WTC11 (cell line): ENCODE measurements at places on chromosomes 11 and 22. TPM values are rescaled to one million over a fixed set of nuclear protein-coding genes. Genes with fewer than 3 reads are reported as not detected.

DNA sequence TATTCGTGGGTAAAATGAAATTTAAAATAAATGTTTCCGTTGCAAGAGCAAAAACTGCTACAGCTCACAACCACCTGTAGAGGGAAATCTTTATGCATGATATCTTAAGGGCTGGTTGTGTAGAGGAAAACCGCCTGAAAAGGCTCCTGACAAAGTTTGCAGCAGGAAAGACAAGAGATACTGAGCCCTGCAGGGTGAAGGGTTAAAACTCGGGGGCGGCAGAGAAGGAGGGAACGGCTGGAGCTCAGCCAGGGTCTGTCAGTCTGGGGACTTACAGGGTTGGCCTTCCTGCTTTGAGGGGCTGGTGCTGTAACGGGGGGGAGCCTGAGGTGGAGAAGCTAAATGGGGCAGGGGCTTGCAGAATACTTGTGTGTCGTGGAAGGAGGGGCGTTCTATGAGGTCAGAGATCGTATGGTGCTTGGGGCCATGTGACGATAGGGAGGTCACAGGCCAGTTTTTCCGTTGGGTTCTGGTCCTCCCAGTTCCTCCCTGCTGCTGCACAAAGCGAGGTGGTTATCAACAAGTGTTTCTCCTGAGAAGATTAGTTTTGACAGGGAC lies 122.9 kb upstream of the HSD17B12 start:
- H3K27me3 ChIP-seq: peaks cover 38% of the 10 kb centered on the region
- DNase-seq: no peak
- H3K4me1 ChIP-seq: peaks cover 58% of the 10 kb centered on the region
- H3K4me3 ChIP-seq: peak overlapping the region; percentile 69

GRCh38 chr22:23497016-23497885 lies 82.8 kb downstream of the IGLL1 start:
- H3K36me3 ChIP-seq: no peaks in the 10 kb centered on the region
- H3K27ac ChIP-seq: 0 out of 2 replicates have a peak overlapping the region, but pooled peaks have one; percentile 28
- peaks cover 24% of the 10 kb centered on the region for H3K4me1 ChIP-seq
- DNase-seq: no peak

DNA sequence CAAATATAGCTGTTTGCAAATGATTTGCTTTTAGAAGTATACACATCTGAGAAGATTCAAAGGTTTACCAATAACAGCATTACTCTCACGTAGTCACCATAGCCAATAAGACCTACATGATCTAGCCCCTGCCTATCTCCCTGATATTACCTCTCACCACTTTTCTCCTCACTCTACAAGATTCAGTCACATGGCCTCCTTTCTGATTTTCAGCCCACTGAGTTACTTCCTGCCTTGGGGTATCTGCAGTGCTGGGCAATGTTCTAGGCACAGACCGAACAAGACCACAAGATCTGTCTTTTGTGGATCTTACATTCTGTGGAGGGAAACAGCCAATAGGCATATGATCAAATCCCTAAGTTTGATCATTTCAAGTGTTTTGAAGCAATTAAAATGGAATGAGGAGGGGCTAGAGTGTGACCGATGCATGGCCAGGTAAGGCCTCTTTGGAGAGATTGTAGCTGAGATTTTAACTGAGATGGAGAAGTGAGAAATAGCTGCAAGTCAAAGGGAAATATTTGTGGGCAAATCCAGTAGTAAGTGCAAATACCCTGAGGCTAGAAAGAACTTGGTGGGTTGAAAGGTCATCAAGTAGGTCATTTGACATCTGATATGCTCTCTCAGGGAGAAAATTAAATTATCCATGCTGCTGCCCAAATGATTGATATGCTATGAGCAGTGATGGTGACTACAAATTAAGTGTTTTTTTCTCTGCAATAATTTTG lies 43.1 kb downstream of the ARL14EP start:
- H3K27ac ChIP-seq: no peak overlapping the region
- no peaks in the 10 kb centered on the region for H3K27me3 ChIP-seq
- no peak overlapping the region for H3K4me3 ChIP-seq
- 0 out of 2 replicates have a peak, but pooled peaks cover 2% of the 10 kb centered on the region for H3K36me3 ChIP-seq
- no peak for DNase-seq

DNA sequence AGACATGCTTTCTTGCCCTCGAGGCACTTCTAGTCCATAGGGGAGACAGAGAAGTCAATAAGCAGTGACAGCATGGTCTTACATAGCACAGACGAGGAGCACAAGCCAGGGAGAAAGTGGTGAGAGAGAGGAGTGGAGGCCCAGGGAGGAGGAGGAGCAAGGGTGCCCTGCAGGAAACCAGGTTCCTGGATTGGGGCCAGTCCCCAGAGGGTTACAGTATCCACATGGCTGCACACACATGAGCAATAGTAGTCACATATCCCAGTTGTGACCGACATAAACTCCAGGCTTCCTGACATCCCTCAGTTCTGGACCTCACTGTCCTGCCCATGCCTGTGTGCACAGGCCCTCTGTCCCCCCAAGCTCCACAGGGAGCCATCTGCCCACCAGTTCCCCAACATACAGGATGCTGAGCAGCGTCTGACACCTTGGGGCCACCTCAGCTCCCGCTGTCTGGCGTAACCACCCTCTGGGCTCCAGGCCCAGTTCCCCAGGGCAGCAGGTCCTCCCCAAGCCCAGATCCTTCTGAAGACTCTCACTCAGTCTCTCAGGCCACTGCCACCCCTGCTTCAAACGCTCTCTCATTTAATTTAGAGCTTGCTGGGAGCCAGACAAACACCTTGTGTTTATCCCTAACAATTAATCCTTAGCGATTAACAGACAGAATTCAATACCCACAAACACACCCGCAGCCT lies 53.7 kb downstream of the DSCAML1 start:
- no peaks in the 10 kb centered on the region; the same call in 1 of the 2 replicates for H3K27me3 ChIP-seq
- no peak overlapping the region for H3K27ac ChIP-seq
- H3K4me3 ChIP-seq: no peak overlapping the region

GRCh38 chr11:21893565-21893867 lies 299.4 kb upstream of the ANO5 start:
- H3K27ac ChIP-seq: no peak overlapping the region
- no peak for DNase-seq
- H3K36me3 ChIP-seq: no peaks in the 10 kb centered on the region
- H3K27me3 ChIP-seq: no peaks in the 10 kb centered on the region

- no peak for DNase-seq
- peak overlapping the region; percentile 91 for H3K27ac ChIP-seq
- no peaks in the 10 kb centered on the region for H3K27me3 ChIP-seq
These were observed 1.7 kb upstream of the TXNRD2 start for GRCh38 chr22:19943082-19944026.

DNA sequence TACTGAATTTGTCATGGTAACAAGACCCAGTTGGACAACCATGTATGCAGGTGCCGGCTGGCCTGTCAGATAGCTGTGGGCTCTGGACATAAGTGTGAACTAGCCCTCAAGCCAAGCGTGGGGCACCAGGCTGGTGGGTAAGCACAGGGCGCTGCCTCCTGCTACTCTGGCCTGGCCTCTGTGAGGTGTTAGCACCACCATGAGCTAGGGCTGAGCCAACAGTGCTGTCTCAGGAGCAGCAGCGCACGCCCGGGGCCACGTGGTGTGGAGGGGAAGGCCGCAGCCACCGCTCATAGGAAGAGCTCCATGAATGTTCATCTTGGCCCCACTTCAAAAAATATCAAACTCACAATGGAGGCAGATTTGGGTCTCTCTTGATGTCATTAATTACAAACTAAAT lies 35.3 kb upstream of the GNB1L start:
- peak overlapping the region; percentile 68; the same call in 1 of the 2 replicates for H3K27ac ChIP-seq
- no peak overlapping the region for H3K4me3 ChIP-seq
- no peaks in the 10 kb centered on the region; the same call in 1 of the 2 replicates for H3K27me3 ChIP-seq

DNA sequence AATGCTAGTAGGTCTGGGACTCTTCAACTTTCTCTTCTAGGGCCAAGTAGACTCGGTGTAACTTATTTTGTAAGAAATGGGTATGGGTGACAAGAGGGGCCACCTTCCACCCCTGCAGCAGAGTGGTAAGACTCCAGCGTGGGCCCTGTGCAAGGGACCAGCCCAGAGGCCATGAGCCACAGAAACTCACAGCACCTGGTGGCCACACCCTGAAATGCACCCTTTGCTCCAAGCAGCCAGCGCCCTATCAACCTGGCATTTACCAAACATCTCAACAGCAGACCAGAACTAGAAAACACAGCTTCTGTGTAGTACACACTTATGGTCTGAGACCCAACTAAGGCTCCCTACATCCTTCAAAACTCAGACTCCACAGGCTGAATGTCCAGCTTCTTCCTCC lies 5.7 kb downstream of the CDCA5 start:
- peak overlapping the region; percentile 54; the same call in 1 of the 2 replicates for H3K27ac ChIP-seq
- H3K4me1 ChIP-seq: peaks cover 14% of the 10 kb centered on the region
- H3K4me3 ChIP-seq: no peak overlapping the region
- peaks cover 61% of the 10 kb centered on the region for H3K36me3 ChIP-seq

Gene PGM2L1
- 23.1 to 34.1 TPM (median 24.8 TPM) in 3 replicates for total RNA-seq

GRCh38 chr22:29867260-29867659 lies 15.7 kb upstream of the MTMR3 start:
- H3K27me3 ChIP-seq: no peaks in the 10 kb centered on the region
- no peak overlapping the region for H3K4me3 ChIP-seq
- DNase-seq: no peak
- no peak overlapping the region for H3K27ac ChIP-seq
- no peaks in the 10 kb centered on the region for H3K36me3 ChIP-seq

Gene OR52A1
- total RNA-seq: 3.7 to 5.4 TPM (median 4.4 TPM) in 3 replicates

DNA sequence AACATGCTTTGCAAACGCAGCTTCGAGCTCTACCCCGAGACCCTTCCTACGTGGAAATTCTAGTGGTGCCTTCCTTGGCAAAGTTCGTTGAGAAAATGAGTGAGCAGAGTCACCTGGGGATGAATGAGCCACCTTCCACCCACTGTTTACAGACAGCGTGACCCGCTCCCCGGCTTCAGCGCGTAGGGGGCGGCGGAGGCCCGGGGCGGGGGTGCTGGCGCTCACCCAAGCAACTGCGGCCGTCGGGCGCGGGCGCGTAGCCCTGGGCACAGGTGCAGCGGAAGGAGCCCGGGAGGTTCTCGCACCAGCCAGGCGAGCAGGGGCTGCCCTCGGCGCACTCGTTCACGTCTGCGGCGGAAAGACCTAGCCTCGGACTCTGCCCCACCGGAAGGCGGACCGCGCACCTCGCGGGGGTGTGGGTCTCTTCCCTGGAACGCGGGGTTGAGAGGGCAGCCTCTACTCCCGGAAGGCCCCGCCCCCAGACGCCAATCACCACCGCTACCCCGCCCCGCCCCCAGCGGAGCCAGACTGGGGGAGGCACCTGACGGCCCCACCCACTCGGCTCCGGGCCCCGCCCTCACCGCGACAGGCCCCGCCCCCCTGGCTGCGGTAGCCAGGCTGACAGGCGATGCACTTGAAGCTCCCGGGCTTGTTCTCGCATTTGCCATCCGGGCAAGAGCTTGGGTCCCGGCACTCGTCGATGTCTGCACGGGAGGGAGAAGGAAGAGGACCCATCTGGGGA lies 11.8 kb downstream of the LTBP3 start:
- peaks cover 18% of the 10 kb centered on the region for H3K4me1 ChIP-seq
- peak overlapping the region; percentile 66 for H3K4me3 ChIP-seq
- DNase-seq: peak; percentile 99

DNA sequence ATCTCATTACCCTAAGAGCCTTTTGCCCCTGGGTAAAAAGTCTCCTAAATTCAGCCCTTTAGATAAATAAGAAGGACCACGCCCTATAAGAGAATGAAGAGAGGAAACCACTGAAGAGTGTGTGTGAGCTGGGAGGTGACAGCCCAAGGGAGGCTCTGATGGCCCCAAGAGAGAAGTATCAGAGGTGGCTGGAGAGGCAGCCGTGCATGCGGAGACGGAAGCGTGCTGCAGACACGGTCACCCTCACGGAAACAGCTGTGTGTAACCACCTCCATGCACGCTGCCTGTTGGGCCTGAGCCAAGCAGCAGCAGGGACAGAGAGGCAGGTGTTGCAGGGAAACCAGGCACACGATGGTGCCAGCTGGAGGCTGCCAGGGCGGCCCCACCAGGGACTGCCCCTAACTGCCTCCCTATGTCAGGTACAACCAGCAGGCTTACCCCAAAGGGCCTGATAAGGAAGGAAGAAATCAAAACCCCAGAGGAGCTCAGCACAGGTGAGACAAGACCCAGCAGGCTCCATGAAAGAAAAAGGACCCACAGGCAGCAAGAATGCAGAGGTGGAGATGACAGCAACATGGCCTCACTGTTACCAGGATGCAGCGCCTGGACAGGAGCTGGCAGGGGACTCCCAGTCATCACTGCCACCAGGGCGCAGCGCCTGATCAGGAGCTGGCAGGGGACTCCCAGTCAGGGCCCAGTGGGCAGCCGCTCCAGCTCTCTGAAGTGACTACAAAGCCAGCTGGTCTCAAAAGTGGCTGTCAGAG lies 7.8 kb downstream of the LARGE2 start:
- DNase-seq: no peak
- H3K27ac ChIP-seq: peak overlapping the region; percentile 60
- no peak overlapping the region for H3K4me3 ChIP-seq
- H3K4me1 ChIP-seq: no peaks in the 10 kb centered on the region; the same call in 1 of the 2 replicates
- H3K36me3 ChIP-seq: peaks cover 28% of the 10 kb centered on the region

- peaks cover 93% of the 10 kb centered on the region for H3K4me1 ChIP-seq
- DNase-seq: no peak
- peak overlapping the region; percentile 7 for H3K27ac ChIP-seq
- H3K4me3 ChIP-seq: peak overlapping the region; percentile 69
- H3K36me3 ChIP-seq: no peaks in the 10 kb centered on the region
These were observed 1.9 kb downstream of the NEAT1 start for GRCh38 chr11:65424205-65425104.

- H3K4me1 ChIP-seq: peaks cover 37% of the 10 kb centered on the region
- peaks cover 2% of the 10 kb centered on the region for H3K36me3 ChIP-seq
- H3K27me3 ChIP-seq: peaks cover 9% of the 10 kb centered on the region
These were observed 10.0 kb downstream of the CXCR5 start for GRCh38 chr11:118893662-118894061.

- H3K27ac ChIP-seq: no peak overlapping the region
- H3K27me3 ChIP-seq: peaks cover 11% of the 10 kb centered on the region; the same call in 1 of the 2 replicates
- no peak overlapping the region for H3K4me3 ChIP-seq
- H3K4me1 ChIP-seq: peaks cover 44% of the 10 kb centered on the region
These were observed 718.4 kb upstream of the API5 start for GRCh38 chr11:42593441-42593840.

Gene TCN1
- total RNA-seq: not detected in 3 replicates

Gene SCT
- total RNA-seq: 2.3 to 3.3 TPM (median 2.9 TPM) in 3 replicates

DNA sequence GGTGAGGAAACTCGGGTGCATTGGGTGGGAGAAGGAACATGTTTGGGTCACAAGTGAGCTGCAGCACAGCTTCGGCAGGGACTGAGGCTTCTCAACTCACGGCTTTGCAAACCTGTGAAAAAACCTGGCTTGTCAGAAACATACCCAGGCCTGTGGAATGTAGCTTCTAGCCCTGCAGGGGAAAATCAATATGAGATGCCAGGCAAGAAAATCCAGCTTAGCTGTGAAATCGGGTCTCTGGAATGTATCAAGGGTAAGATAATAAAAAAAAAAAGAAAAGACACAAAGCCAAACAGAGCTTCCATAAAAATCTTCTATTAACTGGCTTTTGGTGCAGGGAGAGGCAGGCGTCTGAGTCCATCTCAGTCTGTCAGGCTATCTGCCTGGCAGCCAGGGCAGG lies 28.5 kb downstream of the UQCR10 start:
- H3K27ac ChIP-seq: no peak overlapping the region
- H3K4me1 ChIP-seq: no peaks in the 10 kb centered on the region
- no peak overlapping the region for H3K4me3 ChIP-seq
- H3K27me3 ChIP-seq: no peaks in the 10 kb centered on the region
- no peak for DNase-seq
